ENCODE measurements at places on chromosomes 6 and 20.

- DNase-seq: no peak
Measured at GRCh38 chr20:57282670-57283361, 16.4 kb upstream of the BMP7 start.

DNA sequence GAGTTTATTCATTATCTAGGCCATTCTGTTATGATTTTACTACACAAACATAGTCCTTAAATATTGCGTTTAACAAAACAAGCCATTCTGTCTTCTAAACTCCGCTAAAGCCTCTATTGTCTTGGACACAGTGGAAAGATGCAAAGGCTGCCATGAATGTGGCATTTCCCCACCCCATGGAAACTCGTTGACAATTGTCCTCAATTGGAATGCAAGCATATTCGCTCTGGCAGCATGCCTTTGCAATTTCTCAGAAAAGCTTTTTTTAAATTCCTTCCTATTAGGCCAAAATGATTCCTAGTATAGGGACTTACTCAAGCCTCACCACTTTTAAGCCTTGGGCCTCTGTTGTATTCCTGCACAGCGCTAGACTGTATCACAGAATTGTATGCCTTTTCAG, 22.8 kb downstream of the OR2A4 start:
- no peak for DNase-seq

GRCh38 chr6:40406175-40406574, 181.0 kb downstream of the LRFN2 start:
- DNase-seq: no peak

- no peak for DNase-seq
Measured at GRCh38 chr6:122930252-122931180, 65.5 kb upstream of the CLVS2 start.

DNA sequence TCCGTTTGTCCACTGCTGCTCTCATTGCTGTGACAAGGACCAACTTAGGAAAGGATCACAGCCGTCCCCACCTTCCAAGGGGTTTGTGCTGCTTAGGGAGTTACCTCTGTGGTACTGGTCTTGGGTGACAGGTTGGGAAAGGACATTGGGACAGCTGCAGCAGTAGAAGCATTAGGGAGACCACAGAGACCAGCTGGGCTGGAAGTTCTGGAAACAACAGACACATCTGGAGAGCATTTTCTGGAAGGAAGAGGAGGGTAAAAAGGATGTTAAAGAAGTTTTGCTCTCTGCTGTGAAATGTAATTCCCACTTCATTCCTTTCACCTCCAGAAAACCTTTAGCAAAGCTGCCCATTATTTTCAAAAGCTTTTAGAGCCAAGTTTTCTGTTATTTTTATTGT, 304.2 kb downstream of the LRFN2 start:
- no peak for DNase-seq

DNA sequence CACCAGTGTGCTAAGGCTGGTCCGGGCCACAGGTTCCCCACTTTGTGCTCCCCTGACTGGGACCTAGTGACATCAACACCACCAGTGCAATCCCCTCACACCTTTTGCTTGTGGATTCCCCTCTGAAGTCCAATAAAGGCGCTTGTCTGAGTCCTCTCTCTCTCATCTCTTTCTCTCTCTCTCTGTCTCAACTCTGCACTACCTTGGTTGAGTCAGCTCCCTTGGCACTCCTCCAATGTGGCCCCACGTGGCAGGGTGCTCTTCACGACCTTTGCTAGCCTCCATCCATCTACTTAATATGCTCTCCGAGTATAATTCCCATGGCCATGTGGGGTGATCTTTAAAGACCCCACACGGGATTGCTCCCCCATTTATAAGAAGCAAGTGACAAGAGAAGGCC, 385.0 kb downstream of the CD83 start:
- DNase-seq: no peak

DNA sequence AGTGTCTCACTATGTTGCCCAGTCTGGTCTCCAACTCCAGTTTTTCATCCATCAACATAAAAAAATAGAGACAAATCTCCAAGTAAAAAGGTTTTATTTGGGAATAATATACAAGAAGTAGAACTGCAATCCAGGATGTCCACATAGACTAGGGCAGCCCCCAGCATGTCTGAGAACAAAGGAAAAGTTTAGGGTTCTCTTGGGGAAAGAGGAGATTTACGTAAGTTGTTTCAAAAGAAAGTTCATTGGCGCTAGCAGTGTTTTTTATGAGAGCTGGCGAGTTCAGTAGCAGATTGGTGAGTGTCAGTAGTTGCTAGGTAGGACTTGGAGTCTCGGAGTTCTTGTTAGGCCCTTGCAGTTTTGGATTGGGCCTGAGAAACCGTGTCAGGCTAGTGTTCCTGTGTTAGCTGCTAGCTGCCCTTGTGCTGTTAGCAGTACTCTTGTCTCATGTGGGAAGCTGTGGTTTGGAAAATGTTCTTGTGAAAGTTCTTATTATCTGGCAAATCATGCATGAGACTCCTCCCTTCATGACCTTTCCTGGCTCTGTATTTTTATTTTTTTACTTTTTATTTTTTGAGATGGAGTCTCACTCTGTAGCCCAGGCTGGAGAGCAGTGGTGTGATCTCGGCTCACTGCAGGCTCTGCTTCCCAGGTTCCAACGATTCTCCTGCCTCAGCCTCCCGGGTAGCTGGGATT, 24.7 kb downstream of the TTLL9 start:
- no peak for DNase-seq

DNA sequence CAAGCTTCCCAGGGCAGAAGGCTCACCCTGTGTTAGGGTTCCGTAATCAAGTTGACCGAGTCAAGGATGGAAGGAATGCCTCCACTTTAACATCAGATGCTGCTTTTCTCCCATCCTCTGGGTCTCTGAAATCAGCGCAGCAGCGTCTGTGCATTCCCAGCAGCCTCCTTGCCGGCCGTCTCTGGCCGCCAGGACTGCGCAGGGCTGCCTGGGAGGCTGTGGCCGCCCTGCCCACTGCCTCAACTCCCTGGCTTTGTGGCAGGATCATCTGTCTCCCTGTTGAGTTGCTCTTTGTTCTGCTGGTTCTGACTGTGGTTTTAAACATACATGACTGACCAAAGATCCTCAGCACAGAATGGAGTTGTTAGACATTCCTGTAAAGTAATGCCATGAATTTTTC, 56.5 kb downstream of the DLL1 start:
- DNase-seq: no peak

GRCh38 chr6:17396256-17396655, 2.9 kb downstream of the CAP2 start:
- no peak for DNase-seq

GRCh38 chr6:159180001-159180400, 10.8 kb downstream of the FNDC1 start:
- no peak for DNase-seq

DNA sequence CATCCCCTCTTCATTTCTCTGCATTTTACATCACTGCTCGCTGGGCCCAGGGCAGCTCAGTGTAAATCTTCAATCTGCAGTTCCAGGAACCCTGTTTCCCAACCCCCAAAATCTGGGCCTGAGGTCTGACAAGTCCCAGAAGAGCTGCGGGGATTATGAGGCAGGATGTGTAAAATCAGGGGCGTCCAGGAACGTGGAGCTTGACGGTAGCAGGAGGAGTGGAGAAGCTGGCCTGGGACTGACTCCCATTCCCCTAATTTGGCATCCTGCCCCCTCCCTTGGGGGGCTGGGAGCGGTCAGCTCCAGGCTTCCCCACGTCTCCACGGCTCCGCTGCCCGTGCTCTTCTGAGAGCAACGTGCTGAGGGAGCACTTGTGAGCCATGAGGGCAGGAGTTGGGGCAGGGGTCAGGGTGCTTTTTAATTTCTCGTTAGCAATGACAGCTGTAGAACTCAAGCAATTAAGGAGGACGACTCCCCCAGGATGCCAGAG, 23.4 kb upstream of the VEGFA start:
- DNase-seq: no peak

DNA sequence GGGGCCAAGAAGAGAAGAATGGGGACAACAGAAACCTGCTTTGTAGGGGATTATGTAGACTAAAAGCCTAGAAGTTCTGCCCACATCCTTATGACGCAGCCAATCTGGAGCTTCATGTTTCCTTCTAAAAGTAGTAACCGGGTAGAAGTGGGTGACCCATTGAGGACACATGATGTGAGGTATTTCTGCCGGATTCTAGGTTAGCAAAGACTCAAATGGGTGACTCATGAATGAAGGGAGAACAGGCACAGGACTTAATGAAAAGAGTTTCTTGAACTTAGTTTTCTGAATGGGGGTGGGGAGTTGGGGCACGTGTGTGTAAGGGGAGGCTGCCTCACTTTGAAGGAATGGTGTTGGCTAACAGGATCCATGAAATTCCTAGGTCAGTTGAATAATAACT, 68.8 kb downstream of the CDS2 start:
- no peak for DNase-seq

GRCh38 chr6:6811128-6812009, 222.8 kb downstream of the LY86 start:
- peak; percentile 22 for DNase-seq

GRCh38 chr6:3286641-3287171, 28.0 kb downstream of the PSMG4 start:
- no peak for DNase-seq

DNA sequence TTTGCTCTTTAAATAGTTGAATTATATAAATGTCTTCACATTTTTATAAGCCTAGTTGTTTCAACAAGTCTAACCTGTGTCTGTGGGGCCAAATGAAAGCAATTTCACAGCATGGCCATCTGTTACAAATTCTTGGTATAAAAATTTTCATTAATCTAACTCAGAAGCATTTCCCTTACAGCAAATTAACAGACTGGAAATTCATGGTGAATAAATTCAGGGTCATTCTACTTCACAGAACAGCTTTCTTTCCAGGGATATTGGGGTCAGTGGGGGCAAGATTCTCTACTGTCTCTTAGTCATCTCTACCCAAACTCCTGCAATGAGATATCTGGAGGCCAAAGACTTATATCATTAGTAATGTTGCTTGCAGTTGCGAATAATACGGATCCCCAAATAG, 352.1 kb downstream of the MMUT start:
- no peak for DNase-seq

DNA sequence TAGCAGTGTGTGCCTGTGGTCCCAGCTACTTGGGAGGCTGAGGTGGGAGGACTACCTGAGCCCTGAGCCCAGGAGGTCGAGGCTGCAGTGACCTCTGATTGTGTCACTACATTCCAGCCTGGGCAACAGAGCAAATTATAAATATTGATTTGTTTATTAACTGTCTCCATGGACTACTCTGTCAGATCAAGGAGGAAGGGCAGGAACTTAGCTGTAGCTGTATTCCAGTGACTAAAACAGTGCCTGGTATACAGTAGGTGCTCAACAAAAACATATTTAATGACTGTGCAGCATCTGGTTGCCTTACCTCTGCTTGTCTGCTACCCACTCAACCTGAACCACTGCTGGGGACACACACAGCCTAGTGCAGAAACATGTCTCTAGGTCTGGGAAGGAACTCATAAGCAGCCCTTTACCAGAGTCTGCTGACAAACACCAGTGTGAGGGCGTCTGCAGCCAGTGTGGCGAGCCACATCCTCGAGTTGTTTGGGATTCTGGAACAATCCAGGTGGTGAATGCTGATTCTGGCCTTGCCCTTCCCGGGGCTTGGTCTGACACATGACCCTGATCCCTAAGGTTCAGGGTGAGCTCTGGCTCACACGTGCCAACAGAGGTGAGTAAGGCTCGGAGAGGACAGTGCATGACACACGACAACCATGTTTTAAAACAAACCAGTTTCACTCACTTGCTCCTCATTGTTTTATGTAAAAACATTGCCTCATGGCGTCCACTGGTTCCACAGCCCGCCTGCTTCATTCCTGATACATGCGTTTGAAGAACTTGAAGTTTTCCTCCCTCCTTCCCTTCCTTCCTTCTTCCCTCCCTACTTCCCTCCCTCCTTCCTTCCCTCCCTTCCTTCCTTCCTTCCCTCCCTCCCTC, 117.9 kb upstream of the ZNF217 start:
- no peak for DNase-seq

DNA sequence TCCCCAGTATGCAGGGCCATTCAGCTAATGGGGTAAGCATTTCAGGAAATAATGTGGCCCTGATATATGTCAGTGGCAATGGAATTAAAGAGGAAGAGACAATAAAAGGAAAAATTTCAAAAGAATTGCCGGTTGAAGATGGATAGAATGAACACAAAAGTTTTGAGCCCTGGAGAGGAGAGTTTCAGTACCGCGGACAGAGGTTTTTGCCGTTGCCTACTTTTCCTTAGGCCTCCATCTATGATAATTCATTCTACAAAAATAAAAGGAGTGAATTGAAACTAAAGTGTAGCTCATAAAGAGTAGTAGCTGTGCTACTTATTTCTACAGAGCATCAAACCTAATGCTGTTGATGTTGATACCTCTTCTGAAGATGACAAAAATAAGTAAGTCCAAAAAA, 140.7 kb downstream of the RNASET2 start:
- no peak for DNase-seq

DNA sequence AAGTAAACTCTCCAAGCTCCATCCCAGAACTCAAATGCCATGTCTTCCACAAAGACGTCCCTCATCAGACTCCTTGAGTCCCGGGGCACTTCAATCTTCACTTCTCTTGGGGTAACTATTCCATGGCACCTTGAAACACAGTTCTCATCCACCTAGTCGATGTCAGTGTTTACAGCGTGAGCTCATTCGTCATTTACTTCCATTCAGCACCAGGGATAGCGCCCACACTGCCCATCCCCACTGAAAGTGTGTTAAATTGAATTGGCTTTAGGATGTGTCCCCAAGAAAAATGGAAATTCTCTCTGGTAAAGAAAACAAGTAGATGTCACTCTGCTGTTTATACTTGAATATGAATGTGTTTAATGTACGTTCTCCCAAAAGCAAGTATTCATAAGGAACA, 31.3 kb downstream of the KCNK15 start:
- no peak for DNase-seq

- DNase-seq: no peak
Measured at GRCh38 chr20:11454966-11455799, 462.5 kb upstream of the BTBD3 start.

GRCh38 chr6:38212579-38212978, 393.1 kb downstream of the ZFAND3 start:
- peak; percentile 78 for DNase-seq

DNA sequence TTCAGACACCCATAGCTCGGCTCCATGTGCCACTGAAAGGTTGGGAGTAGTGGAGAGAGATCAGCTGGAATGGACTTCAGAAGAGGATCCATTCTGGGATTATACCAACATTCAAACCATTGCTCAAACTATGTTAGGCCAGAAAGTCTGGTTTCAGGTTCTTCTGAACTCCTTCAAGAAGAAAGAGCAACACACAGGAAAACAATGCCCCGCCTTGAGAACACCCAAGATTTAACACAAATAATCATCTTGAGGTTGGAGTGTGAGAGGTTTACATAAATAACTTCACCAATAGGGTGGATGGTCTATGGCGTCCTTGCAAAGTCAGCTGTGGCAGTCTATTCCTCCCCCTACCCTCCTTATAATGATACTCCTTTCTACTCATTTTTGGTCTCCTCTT, 211.6 kb upstream of the SUPT3H start:
- no peak for DNase-seq

Measured in NCI-H1092 (cell line).